ENCODE measurements at places on chromosomes 3 and 15.

DNA sequence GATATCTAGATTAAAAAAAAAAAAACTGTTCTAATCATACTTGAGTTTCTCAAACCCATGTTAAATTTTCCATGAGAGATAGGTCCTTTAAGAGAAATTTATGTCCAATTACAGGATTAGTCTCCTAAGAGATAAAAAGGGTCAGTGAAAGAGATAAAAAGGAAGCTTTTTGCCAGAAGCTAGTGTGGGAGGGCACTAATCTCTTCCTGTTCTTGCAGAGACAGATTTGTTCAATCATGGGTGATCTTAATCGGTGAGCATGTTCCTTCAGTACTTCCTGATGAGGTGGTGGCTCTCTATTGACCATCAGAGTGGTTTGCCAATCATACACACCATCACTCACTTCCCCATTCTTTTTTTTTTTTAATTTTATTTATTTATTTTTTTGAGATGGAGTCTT lies 16.9 kb upstream of the LPP start:
- DNase-seq = no peak

DNA sequence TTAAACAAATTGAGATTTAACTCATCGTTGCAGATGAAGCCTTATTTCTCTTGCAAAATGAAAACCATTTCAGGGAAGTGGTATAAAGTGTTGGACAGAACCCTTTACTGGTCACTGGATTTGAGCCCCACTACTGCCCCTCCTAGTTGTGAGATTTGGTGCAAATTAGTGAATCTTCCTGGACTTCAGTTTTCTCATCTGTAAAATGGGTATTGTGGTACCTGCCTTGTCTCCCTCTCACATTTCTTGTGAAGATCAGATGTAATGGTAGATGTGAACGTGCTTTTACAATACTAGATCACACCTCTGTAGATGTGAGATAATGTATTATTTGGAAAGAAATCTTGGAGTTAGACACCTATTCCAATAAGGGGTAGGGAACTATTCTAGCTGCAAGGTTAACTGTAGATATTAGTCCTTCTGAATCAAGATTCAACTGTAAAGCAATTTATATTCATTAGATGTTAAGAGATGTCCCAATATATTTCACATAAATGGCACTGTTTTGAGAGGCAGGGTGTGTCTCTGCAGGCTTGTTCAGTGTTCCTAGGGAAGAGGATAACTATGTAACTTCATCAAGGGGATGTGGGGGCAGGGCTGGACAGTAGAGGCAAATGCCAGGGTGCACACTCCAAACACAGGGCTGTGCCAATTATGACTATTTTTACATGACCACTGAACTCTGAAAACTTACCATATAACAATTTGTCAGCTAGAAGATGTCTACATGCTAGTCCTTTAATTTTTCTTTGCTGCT lies 112.4 kb upstream of the PFN2 start:
- no peak for DNase-seq

- DNase-seq = no peak
These were observed 20.4 kb downstream of the IGF1R start for GRCh38 chr15:98668566-98669308.

- DNase-seq = no peak
These were observed 577.5 kb downstream of the DIPK2A start for GRCh38 chr3:144549166-144549565.

GRCh38 chr3:149609595-149609994 lies 48.2 kb downstream of the WWTR1 start:
- DNase-seq = no peak

DNA sequence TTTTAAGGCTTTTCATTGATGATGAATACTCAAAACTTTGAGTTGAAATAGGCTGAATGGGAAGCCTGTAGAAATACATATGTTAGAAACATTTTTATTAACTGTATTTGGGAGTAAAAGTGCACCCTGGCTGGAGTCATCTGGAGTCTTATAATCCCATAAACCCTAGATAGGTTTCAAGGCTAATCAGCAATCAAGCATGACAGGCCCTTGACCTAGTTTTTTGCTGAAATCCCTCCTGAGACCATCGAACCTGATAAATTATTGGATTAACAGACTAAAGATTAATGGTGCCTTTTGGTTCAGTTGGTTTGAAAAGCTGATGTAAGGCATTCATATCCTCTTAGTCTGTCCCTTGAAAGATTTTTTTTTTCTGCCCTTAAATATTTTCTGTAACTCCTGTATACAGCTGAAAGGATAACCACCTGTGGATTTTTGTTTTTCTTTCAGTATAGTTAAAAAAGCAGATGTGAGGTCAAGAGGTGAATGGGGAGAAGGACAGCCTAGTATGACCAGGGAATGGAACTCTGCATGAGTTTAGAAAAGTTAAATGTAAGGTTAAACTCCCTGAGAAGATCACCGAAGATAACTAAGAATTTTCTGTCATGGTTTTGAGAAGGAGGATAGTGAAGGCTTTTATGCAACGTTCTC lies 69.4 kb upstream of the STXBP5L start:
- no peak for DNase-seq

GRCh38 chr3:71241981-71242560 lies 341.5 kb downstream of the FOXP1 start:
- no peak for DNase-seq

- DNase-seq = peak; percentile 64
These were observed 21.1 kb upstream of the PLXND1 start for GRCh38 chr3:129627350-129628168.

GRCh38 chr3:122094693-122095092 lies 39.5 kb downstream of the CD86 start:
- DNase-seq = no peak

- no peak for DNase-seq
These were observed 24.5 kb upstream of the MFSD1 start for GRCh38 chr3:158777161-158777873.

DNA sequence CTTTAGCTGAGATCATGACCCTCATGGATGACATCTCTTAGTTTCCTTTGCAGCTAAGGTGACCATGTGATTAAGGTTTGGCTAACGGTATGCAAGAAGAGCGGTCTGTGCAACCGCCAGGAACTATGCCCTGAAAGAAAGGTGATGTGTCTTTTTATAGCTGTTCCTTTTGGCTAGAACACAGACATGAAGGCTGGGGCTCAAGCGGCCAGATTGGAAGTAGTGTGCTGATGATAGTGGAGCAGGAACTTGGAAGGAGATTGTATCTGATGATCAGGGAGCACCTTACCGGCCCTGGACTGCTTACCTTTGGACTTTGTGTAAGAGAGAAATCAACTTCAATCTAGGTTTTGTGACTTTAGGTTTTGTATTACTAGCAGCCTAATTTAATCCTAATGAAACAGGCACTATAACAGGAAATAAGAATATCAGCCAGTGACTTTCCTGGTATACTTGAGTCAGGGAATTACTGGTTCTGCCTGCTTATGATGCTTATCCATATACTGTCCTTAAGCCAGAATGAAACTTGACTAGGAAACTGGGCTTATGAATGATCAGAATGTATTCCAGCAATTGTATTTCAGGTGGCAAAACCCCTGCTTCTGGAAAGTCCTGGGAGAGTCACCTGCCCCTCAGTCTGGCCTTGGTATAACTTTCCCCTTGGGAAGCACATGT lies 164.3 kb upstream of the LRIG1 start:
- DNase-seq = no peak

- no peak for DNase-seq
These were observed 34.0 kb downstream of the BHLHE40 start for GRCh38 chr3:5013021-5013906.

GRCh38 chr3:132210476-132211346 lies 106.5 kb upstream of the ACP3 start:
- no peak for DNase-seq

GRCh38 chr3:156509189-156510174 lies 45.4 kb downstream of the SSR3 start:
- peak; percentile 38 for DNase-seq

GRCh38 chr15:29131840-29132420 lies 137.7 kb downstream of the NSMCE3 start:
- no peak for DNase-seq

DNA sequence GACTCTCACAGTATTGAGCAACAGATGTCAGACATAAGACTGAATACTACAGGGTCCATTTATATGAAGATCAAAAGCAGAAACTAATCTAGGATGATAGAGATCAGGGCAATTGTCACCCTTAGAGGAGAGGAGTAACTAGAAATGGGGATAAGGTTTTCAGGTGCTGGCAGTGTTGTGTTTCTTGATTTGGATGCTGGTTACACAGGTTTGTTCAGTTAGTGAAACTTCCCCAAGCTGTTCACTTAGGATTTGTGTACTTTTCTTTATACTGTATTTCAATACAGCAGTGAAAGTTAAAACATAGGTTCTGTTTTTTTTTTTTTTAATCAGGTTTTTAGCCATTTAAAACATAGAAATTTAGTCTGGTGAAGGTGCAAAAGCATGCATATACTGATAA lies 39.1 kb upstream of the CMTM7 start:
- no peak for DNase-seq

DNA sequence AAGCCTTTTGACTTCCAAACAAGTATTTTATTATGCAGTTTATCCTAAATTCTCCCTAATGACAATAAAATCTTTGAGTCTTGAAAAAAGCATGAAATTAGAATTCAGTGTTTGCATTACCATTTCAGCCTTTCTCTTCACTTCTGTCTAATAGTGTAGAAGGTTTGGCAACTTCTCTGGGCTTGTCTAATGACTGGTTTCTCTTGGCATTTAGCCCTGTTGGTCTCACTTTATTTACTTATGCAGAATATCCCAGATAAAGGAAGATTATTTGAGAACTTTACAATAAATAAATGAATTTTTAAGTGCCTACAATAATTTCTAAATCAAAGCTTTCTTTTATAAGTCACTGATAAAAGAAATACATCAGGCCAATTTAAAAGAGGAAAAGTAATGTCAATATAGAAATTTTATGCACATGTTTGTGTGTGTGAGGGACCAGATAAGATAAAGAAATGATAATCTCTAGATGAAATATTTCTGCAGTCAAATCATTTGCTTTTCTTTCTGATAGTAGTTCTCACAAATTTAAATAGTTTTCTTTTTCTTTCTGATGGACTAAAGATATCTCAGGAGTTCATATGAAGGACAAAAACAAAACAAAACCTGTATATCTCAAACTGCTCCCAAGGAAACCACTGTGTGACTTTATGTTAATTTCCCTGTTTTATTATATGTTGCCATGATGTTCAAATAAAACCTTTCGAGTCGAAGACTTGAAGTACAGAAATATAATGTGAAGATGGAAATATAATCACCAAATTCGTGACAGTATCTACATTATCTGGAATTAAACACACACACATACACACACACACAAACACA lies 533.1 kb upstream of the CBLB start:
- DNase-seq = no peak

GRCh38 chr15:84601555-84601838 lies 688 bp downstream of the ZSCAN2 start:
- DNase-seq = no peak

DNA sequence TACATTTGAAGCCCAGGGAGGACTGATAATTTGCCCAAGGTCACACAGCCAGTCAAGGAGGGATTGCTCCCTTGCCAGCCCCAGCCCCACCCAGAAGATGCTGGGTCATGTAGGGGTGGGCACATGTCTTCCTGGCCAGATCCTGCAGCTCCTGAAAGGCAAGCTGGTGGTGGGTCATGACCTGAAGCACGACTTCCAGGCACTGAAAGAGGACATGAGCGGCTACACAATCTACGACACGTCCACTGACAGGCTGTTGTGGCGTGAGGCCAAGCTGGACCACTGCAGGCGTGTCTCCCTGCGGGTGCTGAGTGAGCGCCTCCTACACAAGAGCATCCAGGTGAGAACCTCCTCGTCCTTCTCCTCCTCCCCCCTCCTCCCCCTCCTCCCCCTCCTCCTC lies 13.2 kb downstream of the ISG20 start:
- no peak for DNase-seq

DNA sequence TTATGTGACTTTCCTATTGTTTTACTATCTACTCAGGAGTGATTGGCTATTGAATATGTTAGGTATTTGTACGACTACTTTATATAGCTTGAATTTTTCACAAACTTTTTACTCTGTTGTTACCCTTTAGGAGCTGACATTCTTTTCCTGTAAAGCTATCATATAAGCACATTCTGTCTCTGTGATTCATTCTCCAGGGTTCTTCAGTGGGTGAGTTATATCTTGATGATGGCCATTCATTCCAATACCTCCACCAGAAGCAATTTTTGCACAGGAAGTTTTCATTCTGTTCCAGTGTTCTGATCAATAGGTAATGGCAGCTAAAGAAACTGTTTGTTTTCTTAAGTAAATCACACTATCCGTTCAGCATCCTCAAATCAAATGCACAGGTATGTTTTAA lies 10.1 kb upstream of the CAPN3 start:
- no peak for DNase-seq

- DNase-seq = no peak
These were observed 29.7 kb downstream of the ACSBG1 start for GRCh38 chr15:78204351-78205309.

Data from NCI-H345 (cell line).